ENCODE measurements at places on chromosomes 4 and X.

DNA sequence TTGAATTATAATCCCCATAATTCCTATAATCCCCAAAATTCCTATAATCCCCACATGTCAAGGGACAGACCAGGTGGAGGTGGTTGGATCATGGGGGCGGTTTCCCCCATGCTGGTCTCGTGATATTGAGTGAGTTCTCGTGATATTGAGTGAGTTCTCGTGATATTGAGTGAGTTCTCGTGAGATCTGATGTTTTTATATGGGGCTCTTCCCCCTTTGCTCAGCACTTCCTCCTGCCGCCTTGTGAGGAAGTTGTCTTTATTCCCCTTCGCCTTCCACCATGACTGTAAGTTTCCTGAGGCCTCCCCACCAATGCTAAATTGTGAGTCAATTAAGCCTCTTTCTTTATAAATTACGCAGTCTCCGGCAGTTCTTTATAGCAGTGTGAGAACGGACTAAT lies 36.6 kb upstream of the GPR78 start:
- no peak for DNase-seq

- DNase-seq: no peak
These were observed 68.3 kb upstream of the CHRDL1 start for GRCh38 chrX:110863883-110864282.

DNA sequence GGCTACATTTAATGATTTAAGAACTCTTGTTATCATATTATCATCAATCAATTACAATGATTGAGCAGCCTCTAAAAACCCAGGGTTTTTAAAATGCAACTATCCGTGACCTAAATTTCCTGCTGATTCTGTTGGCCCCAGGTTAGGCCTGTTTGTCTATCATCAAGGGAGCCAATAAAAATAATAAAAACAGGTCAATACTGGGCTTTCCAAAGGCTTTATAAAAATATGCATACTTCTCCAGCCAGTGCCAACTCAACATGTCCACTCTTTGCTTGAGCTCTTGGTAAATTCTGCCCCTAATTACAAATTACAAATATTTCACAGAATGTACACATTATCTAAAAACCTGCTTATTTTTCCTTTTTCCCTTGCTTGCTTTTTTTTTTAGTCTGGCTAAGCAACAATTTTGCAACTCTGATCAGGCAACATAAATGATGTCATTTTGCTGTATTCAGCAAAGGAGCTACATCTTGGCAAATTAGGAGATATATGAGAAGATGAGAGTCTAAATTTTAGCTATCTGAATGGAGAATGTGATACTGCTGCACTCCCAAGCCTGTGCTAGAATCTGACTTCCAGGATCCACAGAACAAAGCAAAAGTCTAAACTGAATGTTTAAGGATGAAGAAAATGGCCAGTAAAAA lies 204.0 kb downstream of the SCFD2 start:
- DNase-seq: no peak

DNA sequence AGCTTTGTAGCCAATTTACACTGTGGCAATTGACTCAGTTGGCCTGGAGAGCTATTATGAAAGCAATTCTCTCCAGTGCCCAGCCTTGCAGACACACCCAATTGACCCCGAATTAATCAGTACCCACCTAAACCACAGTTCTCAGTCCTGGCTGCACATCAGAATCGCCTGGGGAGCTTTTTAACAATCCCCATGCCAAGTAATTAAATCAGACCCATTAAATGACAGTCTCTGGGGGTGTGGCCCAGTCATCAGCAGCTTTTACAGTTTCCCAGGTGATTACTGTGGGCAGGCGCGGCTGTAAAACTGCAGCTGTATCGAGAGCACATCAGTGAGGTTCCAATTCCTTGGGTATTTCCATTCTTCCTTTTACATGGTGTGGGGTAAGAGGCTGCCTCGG lies 460.9 kb upstream of the FAT1 start:
- no peak for DNase-seq

- DNase-seq: no peak
These were observed 862 bp upstream of the INPP4B start for GRCh38 chr4:142846729-142847596.

DNA sequence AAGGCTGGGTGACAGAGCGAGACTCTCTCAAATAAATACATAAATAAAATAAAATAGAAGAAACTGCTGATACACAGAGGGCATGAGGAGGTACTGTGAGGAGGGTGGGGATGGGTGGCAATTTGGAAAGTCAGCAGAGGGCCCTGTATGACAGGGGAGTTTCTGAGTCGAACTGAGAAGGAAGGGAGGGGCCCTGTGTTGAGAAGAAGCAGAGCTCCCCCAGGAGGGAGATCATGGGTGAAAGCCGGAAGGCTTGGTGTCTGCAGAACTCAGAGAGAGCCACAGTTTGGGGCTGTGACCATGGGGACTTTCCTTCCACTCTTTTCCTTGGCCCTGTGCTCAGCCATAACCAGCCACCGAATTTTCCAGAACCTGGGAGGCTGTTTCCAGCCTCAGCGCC lies 24.8 kb upstream of the AFAP1 start:
- no peak for DNase-seq

- no peak for DNase-seq
These were observed 44.1 kb upstream of the FAT1 start for GRCh38 chr4:186767794-186768193.

DNA sequence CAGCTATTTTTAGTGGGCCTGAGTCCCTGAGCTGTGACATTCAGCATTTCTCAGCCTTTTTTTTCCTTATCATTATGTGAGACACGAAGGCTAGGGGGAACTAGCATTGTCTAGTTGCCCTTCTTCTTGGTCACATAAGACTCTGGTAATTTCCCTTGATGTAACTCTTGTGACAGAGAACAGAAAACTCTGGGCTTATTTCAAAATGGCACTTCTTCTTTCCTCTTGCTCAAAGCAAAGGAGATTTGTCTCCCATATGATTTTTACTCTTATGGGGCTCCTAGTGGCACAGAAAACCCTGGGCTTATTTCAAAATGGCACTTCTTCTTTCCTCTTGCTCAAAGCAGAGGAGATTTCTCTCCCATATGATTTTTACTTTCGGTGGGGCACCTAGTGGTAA lies 14.7 kb downstream of the ATXN3L start:
- DNase-seq: no peak

DNA sequence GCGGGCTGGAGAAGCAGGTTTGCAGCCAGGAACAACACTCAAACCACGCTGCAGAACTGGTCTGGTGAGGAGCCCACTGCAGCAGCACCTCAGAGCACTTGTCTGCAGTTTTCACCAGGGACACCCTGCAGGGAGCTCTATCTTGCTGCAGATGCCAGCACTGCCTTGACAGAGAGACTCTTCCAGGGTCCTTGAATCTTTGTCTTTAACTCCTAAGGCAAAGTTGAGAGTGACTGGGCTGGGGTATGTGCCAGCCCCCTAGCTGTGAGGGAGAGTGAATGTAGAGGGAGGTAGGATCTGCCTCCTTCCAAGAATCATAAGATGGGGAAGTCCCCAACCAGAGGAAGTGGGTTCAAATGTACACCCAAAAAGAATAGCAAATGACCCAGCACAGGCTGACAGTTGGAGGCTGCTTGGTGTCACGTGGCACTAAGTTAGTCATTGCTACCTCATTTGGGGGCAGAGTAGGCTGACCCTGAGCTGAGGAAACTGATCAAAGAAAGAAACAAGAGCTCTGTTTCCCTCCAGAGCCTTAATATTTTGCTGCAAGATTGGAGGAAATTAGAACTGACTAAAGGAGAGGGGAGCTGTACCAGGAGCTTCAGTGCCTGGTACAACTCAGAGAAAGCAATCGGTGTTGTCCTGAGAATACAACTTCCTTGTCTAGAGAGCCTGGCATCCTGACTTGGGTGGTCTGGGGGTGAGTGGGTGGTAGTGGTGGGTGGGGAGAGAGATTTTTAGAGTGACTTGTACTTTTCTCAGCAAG lies 28.2 kb upstream of the HUWE1 start:
- DNase-seq: no peak

DNA sequence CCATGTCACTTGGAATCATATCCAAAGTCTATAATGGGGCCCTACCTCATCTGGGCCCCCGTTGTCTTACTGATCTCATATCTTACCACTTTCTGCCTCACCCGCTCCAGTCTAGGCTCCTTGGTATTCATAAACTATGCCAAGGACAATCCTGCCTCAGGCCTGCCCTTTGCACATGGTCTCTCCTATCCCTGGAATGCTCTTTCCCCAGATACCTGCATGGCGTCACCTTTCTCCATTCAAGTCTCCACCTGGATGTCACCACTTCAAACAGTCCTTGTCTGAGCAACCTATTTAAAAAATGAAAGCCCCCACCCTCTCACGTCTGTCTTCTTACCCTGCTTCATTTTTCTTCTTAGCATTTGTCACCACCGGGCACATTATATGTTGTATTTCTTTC lies 8.2 kb downstream of the VGLL1 start:
- no peak for DNase-seq

DNA sequence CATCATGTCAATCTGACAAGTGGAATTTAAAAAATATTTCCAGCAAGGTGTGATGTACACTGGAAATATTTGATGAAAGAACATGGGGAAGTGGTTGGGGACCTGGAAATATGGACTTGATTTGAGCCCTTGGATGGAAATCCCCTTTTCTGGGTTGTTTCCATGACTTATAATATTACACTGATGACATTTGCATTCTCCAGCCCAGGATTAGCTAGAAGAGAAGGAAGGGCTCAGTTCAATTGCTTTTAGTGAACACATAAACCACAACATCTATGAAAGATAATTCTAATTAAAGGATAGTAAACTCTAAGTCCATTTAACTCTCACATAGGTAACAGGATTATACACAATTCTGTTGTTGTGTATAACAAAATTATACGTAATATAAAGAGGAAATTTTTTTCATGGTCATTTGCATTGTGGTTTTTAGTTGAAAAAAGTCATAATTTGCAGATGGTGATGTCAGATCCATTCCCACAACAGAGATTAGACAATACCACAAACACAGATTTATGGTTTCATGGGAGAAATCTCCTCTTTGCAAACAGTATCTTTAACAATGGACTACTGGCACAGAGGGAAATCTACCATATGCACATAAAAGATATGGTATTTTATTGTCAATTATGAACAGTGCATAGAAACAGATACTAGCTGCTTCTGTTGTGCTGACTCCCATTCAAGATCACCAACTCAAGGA lies 126.5 kb downstream of the DKK2 start:
- no peak for DNase-seq

- no peak for DNase-seq
These were observed 114.8 kb upstream of the VAMP7 start for GRCh38 chrX:155766321-155766720.

DNA sequence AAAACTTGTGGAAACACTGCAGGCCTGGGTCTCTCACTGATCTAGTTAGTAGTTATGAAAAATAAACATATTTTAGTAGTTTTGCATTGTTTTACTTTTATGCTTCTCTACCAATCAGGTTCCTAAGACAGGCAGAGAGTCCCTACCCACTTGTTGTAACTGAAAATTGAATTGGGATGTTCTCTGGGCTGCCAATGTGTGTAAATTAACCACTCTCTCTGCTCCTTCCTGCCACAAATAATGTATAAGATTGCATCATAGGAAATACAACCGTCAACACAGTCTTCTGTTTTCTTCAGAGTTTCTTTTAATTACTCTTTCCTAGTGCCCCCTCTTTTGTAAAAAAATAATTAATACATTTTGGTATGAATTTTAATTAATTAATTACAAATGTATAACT lies 677.3 kb downstream of the FSTL5 start:
- DNase-seq: no peak

- no peak for DNase-seq
These were observed 39.2 kb downstream of the AFAP1 start for GRCh38 chr4:7900334-7900909.

DNA sequence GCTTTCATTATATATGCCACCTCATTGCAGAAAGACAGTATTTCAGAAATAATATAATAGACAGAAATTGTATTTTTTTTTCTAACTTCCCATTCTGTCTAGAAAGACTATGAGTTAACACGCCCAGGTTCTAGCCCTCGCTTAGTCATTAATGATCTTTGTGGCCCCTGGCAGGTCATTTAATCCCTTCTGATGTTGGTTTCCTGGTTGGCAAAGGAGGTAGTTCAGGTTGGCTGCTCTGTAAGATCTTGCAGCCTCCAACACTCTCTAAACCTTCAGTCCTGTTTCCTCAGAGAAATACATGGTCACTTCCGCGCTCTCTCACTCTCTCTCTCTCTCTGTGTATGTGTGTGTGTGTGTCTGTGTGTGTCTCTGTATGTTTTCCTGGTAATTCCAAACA lies 156.3 kb upstream of the NOCT start:
- no peak for DNase-seq

GRCh38 chr4:109011241-109012026 lies 248.6 kb upstream of the ETNPPL start:
- no peak for DNase-seq

DNA sequence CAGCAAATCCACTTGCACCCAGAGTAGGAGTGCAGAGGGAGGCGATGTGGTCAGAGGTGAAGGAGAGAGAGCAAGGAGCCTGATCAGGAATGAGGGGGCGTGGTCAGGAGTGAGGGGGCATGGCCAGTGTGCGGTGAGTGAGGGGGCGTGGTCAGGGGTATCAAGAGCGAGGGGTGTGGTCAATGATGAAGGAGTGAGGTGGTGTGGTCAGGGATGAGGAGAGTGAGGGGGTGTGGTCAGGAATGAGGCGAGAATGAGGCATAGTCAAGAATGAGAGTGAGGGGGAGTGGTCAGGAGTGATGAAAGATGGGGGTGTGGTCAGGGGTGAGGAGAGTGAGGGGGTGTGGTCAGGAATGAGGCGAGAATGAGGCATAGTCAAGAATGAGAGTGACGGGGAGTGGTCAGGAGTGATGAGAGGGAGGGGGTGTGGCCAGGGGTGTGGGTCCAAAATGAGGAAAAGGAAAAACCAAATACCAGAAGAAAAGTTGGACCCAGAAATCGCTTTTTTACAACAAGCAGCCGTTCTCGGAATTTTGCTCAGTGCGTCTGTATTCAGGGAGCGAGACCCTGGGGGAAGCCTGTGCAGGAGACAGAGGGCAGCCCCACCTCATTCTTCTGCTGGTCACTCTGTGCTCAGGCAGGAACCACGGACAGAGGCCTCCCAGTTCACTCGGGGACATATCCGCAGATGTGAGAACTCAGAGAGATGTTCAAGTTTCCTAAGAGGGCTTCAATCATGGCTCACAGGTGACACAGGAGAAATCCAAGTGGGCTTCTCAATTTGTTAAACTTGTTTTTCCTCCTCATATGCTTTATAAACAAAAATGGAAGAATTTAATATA lies 47.5 kb downstream of the MAGEA1 start:
- DNase-seq: no peak
